ENCODE measurements at places on chromosomes 12 and 14.

GRCh38 chr12:117350140-117350539, 11.3 kb downstream of the NOS1 start:
- DNase-seq, result no peak

DNA sequence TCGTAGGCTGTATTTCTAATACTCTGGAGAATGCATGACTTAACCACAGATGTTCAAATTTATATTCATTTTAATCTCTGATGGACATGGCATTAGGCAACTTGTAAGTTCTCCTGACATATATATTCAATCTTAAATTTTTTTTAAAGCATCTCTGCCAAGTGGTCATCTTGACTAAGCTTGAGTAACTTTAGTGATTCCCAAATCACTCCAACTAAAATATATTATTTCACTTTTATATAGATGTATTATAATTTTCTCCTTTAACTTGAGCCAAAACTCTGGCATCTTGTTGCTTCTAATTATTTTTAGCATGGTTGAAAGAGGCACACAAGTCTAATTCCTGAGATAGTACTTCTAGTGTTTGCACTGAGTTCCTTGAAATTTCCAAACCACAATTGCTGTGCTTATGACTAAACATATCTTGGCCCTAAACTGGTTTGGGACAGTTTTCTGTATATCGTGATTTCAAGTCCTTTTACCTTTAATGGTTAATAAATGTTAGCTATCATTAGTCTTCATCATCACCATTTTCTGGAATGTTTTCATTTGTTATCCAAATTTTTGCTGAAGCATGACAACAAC, 8.4 kb downstream of the LRFN5 start:
- no peak for DNase-seq

GRCh38 chr12:31485571-31485970, 105.4 kb downstream of the DENND5B start:
- DNase-seq, result no peak

GRCh38 chr12:34033628-34034296, 11.5 kb downstream of the ALG10 start:
- DNase-seq, result no peak

- no peak for DNase-seq
Measured at GRCh38 chr12:67782573-67782972, 134.0 kb downstream of the DYRK2 start.

DNA sequence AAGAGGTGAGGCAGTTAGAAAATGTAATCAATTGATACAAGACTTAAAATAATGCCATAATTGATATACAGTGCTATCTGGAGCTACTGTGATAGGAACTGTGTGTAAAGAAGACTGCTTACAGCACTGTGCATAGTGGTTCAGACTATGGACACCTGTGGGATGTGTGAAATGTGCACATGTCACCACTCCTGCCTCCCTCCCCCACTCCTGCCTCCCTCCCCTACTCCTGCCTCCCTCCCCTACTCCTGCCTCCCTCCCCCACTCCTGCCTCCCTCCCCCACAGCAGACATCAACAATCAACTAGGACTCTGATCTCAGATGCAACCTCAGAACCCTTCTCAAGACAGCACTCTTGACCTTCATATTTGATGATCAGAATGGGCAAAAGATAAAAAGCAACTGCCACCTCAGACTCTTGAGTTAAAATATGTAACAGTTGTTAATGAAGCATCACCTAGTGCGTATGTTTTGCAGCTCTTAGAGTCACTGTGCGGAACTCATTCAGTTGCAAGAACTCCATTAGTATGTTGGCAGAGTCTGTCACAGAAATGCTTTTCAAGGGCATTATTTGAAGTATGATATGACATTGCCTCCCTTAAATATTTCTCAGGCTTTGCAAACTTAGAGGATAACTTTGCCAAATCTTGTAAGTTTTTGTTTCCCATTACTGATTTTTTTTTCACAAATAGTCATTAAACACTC, 255.2 kb upstream of the DDHD1 start:
- DNase-seq, result no peak

DNA sequence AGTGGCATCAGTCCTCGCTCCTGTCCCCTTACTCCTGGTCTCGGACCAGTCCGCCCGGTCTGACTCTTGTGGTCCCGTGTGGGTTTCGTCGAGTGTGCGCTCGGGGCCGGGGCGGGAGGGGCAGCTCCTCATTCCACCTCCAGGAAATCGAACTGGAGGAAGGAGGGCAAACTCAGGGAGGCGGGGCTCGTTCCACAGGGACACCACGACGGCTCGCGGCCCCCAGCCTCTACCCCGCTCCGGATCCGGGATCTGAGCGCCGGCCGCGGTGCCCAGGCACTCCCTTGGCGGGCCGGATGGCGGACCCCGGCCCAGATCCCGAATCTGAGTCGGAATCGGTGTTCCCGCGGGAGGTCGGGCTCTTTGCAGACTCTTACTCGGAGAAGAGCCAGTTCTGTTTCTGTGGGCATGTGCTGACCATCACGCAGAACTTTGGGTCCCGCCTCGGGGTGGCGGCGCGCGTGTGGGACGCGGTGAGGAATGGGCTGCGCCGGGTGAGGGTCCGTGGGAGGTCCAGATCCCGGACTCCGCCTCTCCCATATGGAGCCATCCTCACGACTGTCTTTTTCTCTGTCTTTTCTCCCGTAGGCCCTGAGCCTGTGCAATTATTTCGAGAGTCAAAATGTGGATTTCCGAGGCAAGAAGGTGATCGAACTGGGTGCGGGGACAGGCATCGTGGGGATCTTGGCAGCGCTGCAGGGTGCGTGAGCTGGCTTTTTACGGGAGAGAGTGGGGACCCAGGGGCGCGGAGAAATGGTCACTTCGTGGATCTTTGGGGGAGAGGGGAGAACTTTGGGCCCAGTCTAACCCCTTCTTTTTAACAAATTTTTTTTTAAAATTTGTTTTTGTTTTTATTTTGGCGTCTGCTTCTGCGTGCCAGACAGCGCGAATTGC, at the start of gene EEF1AKMT3:
Gene EEF1AKMT3, plus strand, starts transcription at position 186 of the 894 bp plus-strand sequence. Its CDS starts 111 bp downstream, at position 297.
- no peak for DNase-seq

Data from T-helper 2 cell treated with Interferon-gamma antibody and Interleukin-4, amounts not matched to agents 5 μg/mL and 100 μg/mL, for 36 hours (primary cell).